ENCODE measurements at places on chromosomes 4 and X.

GRCh38 chrX:24777660-24778059 lies 83.9 kb downstream of the POLA1 start:
- no peak for DNase-seq

- peak; percentile 41 for DNase-seq
Observed at GRCh38 chrX:65668377-65669310, 1.2 kb downstream of the MSN start.

- no peak for DNase-seq
Observed at GRCh38 chr4:1060621-1061020, 49.2 kb downstream of the FGFRL1 start.

- DNase-seq, result no peak
Observed at GRCh38 chr4:158858410-158859199, 89.8 kb downstream of the FNIP2 start.

GRCh38 chr4:65868096-65868824 lies 198.0 kb upstream of the EPHA5 start:
- no peak for DNase-seq

- DNase-seq, result no peak
Observed at GRCh38 chr4:103197765-103198110, 405 bp downstream of the CENPE start.

GRCh38 chr4:3070709-3071500 lies 3.4 kb downstream of the HTT-AS start:
- peak; percentile 22 for DNase-seq

GRCh38 chrX:113009837-113010236 lies 169.2 kb upstream of the AMOT start:
- no peak for DNase-seq

DNA sequence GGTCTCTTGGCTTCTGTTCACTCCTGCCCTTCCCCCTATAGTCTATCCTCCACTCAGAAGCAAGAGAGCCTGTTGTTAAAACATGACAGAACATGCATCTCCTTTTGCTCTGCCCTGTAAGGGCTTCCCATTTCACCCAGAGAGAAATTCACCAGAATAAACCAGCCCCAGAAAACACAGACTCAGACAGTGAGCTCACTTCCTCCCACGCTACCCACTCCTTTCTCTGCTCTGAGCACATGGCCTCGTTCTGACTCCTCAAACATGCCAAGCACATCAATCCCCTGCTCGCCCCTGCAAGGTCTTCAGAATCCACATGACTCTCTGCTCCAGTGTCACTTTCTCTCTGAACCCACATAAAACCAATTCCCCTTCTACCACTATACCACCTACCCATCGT lies 50.4 kb downstream of the MID1 start:
- no peak for DNase-seq

GRCh38 chr4:182653596-182653995 lies 263.6 kb downstream of the DCTD start:
- DNase-seq, result no peak

DNA sequence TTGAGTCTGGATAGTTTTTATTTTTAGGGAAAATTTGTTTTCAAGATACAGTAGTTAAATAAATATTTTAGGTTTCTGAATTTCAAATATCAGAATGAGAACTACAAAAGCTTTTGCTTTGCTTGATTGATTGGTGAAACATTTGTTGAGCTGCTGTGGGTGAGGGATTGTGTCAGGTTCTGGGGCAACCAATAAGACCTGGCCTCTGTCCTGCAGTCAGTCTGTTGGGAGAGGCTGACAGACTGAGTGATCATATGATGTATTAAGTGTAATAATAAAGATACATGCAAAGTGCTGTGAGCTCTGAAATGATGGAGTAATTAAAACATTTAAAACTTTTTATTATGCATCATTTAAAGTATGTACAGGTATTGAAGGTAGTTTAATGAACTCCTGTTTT lies 9.6 kb downstream of the KDM6A start:
- DNase-seq, result no peak

- peak; percentile 93 for DNase-seq
Observed at GRCh38 chr4:98658287-98659105, at the start of gene TSPAN5. Gene TSPAN5, minus strand, starts transcription at chr4:98658611.

GRCh38 chrX:42087960-42088359 lies 164.6 kb upstream of the CASK start:
- no peak for DNase-seq

DNA sequence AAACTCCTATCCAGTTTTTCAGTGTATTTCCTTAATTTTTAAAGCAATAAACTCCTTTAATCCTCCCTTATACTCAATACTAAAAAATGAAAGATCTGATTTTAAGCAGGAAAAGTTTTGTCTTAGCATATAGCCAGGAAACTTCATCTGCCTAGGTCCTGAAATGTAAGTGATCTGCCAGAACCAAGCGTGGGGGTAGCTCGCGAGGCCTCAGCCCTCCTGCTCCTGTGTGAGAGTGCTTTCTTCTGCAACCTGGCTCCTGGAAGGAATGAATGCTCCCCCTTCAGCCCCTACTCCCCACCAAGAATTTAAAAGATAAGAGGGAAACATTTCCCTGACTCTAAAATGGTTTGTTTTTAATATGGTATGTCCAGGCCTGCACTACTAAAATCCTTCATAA lies 160.1 kb downstream of the CBR4 start:
- DNase-seq, result no peak

DNA sequence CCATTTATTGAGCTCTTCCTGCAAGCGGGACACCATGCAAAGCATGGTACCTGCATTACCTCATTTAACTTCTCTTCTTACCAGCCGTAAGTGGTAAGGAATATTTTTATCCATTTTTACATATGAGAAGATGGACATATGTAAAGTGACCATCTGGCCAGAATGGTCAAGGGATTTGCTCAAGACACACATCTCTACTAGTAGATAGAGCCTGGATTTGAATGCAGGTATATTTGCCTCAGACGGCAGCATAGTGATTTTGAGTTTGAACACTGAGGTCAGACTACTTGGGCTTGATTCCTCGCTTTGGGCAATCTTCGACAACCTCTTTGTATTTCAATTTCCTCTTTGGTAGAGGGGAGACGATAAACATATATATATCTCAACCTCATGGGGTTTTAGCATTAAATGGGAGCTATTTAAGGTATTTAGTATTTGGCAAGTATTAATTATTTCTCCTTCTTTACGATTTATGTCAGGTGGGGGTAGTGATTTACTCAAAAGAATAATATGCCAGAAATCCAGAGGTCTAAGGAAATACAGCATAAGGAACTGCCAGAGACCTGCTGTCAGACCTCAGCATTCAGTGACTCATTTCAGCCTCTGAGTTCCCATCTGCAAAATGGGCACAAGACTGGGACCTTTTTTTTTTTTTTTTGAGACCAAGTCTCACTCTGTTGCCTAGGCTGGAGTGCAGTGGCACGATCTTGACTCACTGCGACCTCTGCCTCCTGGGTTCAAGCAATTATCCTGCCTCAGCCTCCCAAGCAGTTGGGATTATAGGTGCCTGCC lies 34.6 kb upstream of the CHRNA9 start:
- DNase-seq, result no peak

DNA sequence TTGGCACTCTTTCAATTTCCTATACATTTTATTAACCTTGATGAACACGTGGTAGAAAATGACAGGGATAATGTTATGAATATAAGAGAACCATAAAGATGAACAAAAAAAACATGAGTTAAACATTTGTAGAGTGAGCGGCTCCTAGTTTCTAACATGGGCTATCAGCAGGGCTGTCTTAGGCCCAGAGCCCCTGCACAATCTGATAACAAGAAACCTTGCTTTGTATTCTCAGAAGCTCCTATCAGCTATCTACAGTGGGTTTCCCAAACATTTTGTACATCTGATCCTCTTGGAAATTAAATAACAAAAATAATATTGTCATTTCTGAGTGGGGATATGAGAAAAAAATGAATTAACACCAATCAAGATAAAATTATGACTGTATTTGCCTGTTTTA lies 10.6 kb upstream of the RBPJ start:
- DNase-seq, result no peak

- DNase-seq, result no peak
Observed at GRCh38 chr4:168744021-168744420, 247.2 kb downstream of the PALLD start.

DNA sequence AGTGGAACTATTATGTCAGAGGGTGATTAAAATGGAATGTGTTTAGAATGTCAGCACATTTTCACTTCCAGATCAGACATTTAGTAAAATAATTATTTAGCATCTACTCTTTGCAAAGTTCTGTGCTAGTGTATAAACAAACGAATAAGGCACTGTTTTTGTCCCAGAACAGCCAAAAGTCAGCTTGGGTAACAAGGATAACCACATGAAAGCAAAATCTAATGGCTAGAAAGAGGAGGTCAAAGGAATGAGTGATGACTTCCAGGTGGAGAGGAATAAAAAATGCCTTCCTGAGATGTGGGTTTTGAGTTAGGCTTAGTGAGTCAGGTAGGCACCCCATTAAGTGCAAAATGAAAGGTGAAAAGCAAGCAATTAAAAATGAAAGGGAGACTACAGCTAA lies 112.6 kb downstream of the ATP10D start:
- DNase-seq, result no peak

DNA sequence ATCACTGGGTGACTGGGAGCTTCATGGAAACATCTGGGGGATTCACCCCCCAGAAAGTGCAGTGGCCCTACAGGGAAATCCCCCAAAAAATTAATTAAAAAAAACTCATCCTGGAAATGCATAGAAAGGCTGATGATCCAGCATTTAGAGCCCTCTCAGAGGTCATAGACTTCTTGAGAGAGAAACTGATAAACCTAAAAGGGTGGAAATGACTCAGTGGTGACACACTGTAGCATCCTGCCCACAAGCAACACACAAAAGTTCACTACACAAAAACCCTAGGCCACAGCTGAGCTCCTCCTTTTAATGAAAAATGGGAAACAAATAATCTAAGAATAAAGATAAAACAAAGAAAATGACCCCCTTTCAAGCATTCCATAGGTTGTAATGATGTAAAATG lies 911.5 kb downstream of the GLUD2 start:
- DNase-seq, result no peak

DNA sequence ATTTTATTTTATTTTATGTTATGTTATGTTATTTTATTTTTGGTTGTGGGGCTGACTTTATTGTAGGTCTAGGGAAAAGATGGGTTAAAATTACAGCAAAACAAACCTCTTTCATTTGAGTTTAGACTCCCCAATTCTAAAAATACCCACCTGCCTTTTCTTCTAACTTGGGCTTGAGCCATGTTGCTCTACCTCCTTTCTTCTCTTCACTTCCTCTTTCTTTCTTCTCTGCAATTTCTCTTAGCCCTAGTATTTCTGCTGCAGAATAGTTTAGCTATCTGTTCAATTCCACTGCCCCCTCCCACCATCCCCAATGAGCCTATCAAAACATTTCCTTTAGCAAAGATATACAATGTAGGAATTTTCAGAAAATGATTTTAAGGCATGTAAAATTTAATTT lies 653.3 kb downstream of the ARAP2 start:
- no peak for DNase-seq

DNA sequence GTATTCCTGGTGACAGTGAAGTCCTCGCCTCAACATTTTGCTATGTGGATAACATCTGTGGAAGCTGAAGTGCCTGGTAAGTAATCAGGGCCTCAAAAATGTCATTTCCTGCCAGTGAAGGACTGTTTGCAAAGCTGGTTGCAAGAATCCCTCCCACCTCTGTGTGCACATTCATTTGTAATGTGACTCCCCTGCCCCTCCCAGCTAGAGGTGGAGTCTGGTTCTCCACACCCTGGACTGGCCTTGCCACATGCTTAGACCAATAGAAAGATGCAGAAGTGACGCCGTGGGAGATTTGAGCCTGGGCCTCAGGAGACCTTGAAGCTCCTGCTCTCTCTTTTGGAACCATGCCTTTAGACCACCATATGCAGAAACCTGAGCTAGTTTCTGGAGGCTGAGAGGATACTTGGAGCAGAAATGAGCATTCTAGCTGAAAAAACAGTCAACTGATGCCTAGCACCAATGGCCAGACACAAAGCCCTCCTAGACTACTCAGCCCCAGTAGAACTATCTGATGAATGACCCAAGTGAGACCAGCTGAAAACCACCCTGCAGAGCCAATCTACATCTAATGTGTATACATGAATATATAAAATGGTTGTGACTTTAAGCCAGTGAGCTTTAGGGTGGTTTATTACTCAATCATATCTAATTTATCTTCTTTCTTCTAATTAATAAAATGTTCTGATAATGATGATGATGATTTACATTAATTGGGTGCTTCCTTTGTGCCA lies 47.8 kb upstream of the CRMP1 start:
- peak; percentile 44 for DNase-seq

DNA sequence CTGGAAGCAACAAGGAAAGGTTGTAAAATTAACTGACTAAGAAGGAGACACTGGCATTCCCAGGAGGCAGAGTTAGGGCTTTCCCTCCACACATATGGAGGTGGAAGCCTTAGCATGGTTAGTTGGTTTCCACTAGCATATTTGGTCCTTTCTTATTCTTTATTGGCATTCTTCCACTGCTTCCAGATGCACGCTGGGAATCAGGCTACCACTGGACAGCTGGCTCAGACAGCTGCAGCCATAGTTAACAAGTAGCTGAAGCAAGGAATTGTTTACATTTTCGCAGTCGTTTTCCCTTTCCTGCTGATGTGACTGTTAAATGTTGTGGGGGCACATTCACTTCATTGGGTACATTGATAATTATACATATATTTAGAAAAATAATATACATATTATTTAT lies 169.2 kb downstream of the GRIA2 start:
- DNase-seq, result no peak

DNA sequence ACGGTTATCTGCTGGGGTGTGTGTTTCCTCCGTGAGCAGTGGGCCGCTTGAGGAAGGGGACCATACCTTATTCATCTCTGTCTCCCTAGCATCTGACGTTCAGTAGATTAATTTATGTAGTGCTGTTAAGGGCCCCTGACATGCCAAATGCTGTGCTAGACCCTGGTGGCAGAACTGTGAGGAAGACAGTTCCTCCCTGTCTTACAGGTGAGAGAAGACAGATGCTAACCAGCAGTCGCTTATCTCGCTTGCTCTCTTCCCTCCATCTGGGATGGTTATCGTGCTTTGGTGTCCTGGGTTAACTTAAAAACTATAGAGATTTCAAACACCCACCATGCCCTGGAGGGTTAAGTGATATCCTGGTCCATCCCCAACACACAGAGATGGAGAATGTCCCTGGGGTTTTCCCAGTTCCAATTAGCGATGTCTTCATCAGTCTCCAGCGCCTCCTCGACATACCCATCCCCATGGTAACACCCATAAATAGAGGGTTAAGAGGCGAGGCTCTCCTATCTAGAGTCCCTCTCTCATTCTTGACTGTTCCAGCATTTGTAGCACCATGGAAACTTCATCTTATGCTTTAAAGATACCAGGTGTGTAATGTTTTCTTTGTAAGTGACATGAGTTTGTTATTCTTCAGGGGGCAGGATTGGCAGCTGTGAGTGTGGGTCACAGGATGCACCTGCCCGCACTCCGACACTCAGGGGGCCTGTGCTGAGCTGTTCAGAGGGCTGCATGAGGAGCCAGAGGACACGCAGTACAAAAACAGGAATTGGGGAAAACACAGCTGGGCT lies 135.2 kb downstream of the STK32B start:
- DNase-seq, result no peak

DNA sequence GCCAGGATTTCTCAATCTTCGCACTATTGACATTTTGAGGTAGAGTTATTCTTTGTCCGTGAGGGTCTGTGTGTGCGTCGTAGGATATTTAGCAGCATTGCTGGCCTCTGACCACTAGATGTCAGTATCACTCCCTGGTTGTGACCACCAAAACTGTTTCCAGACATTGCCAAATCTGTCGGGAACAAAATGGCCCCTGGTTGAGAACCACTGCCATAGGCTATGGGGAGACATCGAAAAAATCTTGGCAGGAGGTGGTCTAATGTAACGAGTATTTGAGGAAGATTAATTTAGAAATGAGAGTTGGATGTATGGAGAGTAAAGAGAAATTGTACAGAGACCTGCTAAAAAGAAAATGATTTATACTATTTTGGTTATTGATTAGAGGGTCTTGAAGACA lies 108.4 kb downstream of the DOCK11 start:
- peak; percentile 69 for DNase-seq

GRCh38 chr4:15779306-15779705 lies 1.2 kb downstream of the CD38 start:
- DNase-seq, result peak; percentile 81
